ENCODE measurements at places on chromosomes 4 and X.

- no peak for DNase-seq
These were observed 1.5 kb downstream of the MAN2B2 start for GRCh38 chr4:6576512-6576911.

- DNase-seq, result no peak
These were observed 2.1 kb downstream of the BRWD3 start for GRCh38 chrX:80807606-80807991.

- no peak for DNase-seq
These were observed 164.3 kb downstream of the STPG2 start for GRCh38 chr4:97978791-97979488.

DNA sequence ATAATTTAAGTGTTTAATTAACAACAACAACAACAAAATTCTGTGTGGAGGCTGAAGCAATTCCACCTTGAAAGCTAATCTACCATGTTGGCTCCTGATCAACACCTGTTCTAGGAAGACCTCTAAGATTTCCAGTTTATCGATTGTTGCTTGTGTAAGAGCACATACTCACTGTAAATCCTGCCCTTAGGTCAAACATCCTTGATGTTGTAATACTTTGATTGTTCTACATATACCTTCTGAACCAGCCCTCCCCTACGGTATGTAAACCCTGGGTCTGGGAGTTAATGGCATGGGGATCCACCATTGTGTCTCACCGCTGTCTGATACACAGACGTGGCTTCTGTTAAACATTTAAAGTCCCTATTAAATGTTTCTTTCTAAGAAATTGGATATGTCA is 73.2 kb downstream of the RASL11B start:
- DNase-seq, result no peak

DNA sequence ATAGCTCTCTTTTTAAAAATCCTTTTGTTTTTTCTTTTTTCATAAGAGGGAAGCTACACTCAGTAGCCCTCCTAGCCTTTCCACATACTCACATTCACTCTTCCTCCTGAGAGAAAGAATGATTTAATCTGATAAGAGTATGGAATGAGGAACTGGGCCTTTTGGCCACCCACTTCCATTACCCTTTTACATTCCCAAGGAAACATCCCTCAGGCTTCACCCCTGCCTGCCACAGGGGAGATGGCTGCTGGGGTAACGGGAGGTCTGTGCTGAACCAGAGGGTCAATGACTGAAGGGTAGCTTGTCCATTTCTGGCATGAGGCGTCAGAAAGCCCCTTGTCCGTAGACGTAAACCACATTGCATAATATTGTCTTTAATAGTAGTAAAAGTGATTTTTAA is 67.2 kb upstream of the CCSER1 start:
- DNase-seq, result no peak

- no peak for DNase-seq
These were observed 370.0 kb downstream of the GPAT3 start for GRCh38 chr4:83905952-83906351.

DNA sequence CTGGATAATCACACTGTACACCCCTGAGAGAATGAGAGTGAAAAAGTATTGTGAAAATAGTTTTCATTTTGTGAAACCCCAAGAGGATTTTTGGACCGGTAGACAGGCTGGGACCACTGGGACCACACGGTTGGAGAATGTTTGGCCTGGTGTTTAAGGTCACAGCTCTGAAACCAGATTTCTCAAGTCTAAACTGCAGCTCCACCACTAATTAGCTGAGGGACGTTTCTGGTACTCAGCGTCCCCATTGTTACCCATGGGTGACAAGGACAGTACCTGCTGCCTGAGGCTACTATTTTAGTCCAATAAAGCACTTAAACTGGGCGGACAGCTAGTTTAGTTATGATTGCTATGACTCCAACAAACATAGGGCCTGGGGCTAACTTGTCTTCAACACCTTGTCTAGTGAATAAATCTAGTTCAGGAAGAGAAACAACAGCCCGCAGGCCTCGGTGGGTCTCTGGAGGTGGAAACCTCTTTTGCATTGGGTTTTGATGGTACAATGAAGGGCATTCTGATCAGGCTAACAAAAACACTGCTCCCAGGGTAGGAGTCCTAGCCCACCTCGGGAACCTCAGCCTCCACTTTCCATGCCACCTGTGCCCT is 509 bp upstream of the USP11 start:
- DNase-seq, result no peak

DNA sequence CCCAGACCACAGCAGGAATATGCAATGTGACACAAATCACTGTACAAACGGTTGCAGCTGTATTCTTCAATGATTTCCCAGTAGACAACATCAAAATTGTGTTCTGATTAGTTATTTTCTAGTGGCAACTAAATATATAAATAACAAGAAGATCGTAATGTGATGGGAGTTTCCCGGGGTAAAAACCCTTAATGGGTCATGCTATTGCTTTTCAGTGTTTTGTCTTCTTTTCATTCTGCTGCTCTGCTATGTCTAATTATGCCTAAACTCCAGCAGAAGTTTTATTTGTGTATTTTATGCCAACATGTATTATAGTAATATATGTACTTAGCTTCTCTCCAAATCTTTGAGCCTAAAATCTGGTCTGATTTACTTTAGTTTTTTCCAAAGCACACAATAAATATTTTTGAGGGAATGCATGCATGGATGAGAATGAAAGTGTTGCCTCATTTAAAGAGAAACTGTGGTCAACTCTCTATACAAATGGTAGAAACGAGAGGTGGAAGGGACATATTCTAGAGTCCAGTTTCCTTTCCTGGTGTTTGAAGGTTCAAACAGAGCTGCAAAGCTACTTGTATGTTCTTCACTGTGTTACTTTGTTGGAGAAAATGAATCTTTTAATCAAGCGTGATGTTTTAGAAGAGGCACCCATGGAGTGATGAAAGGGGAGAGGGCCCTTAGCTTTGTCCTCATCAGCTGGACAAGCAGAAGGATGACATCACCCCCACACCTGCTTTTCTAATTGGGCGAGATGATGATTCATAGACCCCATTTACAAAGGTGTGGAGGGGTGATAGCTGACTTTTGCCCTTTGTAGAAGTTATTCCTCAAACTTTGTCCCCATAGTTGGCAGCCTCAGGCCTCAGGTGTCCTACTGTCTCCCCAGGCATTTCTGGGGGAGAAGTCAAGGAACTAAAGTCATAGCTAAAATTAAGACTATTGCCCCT is 129.7 kb downstream of the FRAS1 start:
- no peak for DNase-seq

GRCh38 chrX:39283239-39283638 is 482.0 kb downstream of the MID1IP1 start:
- DNase-seq, result no peak

- DNase-seq, result no peak
These were observed 91.6 kb upstream of the GNPDA2 start for GRCh38 chr4:44817930-44818329.

- no peak for DNase-seq
These were observed 45.5 kb upstream of the PRKG2 start for GRCh38 chr4:81260443-81261101.

Measured in stimulated activated CD8-positive, alpha-beta memory T cell treated with anti-CD3 and anti-CD28 coated beads, Interleukin-2, amount 100 ng/mL, for 48 hours (primary cell).